Vein endothelial cell (primary cell): ENCODE measurements at places on chromosomes 2 and 18. TPM values are rescaled to one million over a fixed set of nuclear protein-coding genes. Genes with fewer than 3 reads are reported as not detected.

Gene TFPI
- total RNA-seq = 693 and 1,032 TPM in 2 replicates

Gene DSC3
- 0.10 and 0.33 TPM in 2 replicates for total RNA-seq

Gene SCTR
- not detected in 2 replicates for total RNA-seq

Gene TMEM37
- 0.19 and 0.33 TPM in 2 replicates for total RNA-seq

Gene PER2
- 3.5 and 6.2 TPM in 2 replicates for total RNA-seq
